ENCODE measurements at places on chromosomes 6 and 20.

DNA sequence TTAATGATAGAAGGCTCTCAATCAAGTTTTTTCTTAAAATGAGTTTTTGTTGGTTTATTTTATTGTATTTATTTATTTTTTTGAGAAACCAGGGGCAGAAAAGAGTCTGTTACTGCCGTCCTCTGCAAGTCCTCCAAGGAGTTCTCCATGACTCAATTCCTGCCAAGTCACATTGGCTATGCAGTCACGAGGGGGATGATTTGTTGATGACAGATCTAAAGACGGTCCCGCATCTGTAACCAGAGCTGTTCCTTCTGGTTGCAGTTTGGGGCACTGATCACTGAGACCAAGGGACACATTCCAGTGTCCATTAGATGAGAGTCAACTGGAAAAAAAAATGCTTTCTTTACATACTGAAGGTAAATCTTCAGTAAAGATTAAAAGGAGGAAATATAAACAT, 13.9 kb upstream of the TSHZ2 start:
- DNase-seq = no peak

DNA sequence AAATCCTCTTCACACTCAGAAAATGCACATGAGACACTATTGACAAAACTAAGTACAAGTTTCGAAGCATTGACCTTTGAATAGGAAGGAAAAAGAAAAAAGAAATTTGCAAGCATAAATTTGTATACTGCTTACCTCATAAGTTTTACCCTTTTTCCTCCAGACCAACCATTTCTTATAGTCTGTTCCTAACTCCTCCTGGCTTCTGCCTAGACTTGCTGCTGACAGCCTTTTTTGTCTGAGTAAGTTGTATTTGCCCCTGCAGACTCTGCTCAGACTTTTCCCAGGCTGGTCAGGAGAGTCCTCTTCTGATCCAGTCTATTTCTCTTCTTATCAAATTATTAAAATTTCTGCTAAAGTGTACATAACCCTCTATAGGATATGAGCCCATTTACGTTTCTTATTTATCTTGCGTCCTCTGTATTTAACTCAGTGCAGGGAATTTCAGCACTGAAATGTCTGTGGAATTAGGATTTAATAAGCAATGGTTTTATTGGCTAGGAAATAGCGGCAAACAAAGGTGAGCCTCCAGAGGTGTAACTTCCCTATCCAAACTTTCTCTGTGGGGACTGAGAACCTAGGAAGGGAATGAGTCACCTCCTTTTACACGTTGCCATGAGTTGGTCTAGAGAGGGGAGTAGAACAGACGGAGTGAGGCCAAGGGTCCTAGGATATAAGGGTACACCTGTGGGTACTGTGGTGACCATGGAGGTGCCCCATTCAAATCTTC, 207.1 kb upstream of the MARCKS start:
- DNase-seq = no peak

- no peak for DNase-seq
Observed at GRCh38 chr20:49435639-49436038, 46.8 kb downstream of the KCNB1 start.

- peak; percentile 82 for DNase-seq
Observed at GRCh38 chr6:104682722-104683643, 176.7 kb downstream of the HACE1 start.

Data from iPS-NIHi11 (cell line).